ENCODE measurements at places on chromosomes 13 and 19.

GRCh38 chr19:6806488-6806887 is 34.0 kb downstream of the VAV1 start:
- DNase-seq: no peak

- no peak for DNase-seq
Observed at GRCh38 chr13:94753327-94753726, 41.0 kb upstream of the SOX21 start.

- DNase-seq: peak; percentile 62
Observed at GRCh38 chr19:35220315-35220921, 8.1 kb downstream of the FAM187B start.

DNA sequence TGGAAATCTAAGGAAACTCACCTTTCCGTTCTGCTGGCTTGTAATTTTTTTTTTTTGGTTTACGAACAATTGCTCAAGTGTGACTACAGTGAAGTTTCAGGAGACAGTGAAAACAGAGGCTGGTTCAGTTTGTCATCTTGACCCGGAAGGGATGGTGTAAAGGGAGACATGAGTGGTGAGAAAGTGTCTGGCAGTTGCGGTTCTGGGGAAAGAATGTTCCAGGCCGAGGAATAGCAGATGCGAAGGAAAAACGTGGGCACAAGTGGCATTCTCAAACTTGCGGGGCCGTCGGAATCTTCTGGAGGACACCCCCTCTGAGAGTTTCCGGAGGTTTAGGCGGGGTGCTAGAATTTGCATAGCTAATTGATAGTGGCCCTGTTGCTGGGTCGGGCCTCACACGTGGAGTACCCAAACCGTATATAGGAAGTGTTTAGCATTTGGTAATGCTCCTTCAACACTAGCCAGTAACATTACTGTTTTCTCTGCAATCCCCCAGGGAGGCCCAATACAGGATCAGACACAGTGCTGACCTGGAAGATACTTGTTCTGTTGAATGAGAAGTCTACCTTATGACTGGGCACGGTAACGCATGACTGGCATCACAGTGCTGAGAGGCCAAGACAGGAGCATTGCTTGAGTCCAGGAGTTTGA is 2.8 kb upstream of the TNFSF9 start:
- no peak for DNase-seq

DNA sequence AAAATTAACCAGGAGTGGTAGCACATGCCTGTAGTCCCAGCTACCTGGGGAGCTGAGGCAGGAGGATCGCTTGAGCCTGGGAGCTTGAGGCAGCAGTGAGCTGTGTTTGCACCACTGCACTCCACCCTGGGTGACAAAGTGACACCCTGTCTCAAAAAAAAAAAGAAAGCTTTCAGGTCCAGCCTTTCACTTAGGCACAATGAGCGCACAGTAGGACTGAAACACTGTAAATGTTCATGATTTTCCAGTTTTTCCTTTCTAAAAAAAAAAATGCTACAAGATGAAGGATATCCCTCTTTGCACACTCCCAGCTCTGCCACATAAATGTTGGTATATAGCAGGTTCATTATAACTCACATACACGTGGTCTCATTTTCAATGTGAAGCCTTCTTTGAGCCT is 17.9 kb downstream of the ZNF114 start:
- DNase-seq: no peak

DNA sequence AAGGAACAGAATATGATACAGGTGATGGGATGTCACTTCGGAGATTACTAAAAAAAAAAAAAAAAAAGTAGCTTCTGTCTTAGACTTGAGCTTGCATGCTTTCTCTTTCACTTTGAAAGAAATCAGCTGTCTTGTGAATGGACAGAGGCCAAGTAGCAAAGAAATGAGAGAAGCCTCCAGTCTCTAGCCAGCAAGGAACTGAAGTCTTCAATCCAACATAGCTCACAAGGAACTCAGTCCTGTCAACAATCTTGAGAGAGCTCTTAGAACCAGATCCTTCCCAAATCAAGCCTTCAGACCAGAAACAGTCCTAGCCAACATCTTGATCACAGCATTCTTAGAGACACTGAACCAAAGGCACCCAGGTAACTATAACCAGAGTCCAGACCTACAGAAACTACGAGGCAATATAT is 7.7 kb downstream of the N4BP2L2 start:
- peak; percentile 35 for DNase-seq

DNA sequence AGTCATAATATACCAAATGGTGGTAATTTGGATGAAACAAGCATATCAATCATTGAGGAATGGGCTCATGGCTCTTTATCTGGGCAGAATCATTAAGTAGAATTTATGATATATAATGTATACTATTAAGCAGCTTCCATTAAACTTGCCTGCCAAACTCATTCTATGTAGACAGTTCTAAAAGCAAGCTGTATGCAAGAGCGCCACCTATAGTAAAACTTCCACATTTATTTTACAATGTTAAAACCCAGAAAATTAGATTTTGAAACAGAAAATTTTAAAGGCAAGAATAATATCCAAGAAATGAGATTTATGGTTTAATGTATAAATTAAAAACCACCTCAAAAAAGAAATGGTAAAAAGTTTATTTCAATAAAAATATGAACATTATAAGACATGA is 161.5 kb downstream of the MZT1 start:
- peak; percentile 41 for DNase-seq

- peak; percentile 91 for DNase-seq
Observed at GRCh38 chr19:2949939-2950285, 5.1 kb upstream of the ZNF77 start.

GRCh38 chr19:32674931-32675719 is at the start of gene ANKRD27:
Gene ANKRD27 (minus strand): TSS chr19:32675180. CDS start chr19:32659015, 16,165 bp downstream.
- peak; percentile 98 for DNase-seq
